ENCODE measurements at places on chromosomes 5 and 9. TPM values are rescaled to one million over a fixed set of nuclear protein-coding genes. Genes with fewer than 3 reads are reported as not detected.

The SPINK4 gene
- not detected for total RNA-seq

The RAD50 gene
- total RNA-seq = 31.5 TPM

GRCh38 chr9:87180841-87181240, 233.5 kb upstream of the GAS1 start:
- DNase-seq = no peak

GRCh38 chr5:17966640-17967402, 332.6 kb downstream of the TAF11L14 start:
- DNase-seq = no peak

DNA sequence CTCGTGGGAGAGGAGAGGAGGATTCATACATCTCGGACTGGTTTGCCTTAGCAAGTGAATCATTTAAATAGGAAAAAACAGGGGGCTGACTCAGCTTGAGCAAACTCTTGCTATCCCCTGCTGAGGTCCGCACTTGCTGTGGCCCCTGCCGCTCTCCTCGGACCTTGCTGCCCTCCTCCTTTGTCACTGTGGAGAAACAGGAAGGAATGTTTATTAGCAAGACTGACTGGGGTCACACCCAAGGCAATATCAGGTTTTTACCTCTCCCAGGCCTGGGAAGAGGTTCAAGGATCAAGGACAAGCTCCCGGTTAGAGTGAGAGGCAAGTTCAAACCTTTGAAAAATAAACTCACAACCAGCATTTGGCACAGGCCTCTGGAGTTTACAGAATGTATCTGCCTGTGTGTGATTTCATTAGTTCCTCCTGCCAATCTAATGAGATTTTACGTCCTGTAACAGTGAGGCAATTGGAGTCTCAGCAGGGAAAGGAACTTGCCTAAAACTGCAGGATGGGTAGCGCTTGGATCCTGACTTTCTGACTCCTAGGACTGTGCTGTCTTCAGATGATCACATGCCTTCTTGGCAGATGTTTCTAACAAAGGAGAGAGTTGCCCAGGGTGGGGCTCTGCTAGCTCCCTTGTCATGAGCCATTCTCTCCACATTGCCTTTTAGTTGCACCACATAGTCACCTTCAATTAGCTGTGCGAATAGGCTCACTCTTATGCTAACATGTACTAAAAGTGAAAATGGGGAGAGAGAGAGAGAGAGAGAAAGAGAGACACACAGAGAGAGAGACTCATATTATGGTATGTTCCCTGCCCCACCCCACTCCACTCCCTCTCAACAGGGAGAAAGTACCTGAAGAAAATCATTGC, 108.6 kb upstream of the CDKN2B start:
- DNase-seq = no peak
